Smooth muscle cell of the brain vasculature (primary cell): ENCODE measurements at places on chromosomes 16 and 17.

DNA sequence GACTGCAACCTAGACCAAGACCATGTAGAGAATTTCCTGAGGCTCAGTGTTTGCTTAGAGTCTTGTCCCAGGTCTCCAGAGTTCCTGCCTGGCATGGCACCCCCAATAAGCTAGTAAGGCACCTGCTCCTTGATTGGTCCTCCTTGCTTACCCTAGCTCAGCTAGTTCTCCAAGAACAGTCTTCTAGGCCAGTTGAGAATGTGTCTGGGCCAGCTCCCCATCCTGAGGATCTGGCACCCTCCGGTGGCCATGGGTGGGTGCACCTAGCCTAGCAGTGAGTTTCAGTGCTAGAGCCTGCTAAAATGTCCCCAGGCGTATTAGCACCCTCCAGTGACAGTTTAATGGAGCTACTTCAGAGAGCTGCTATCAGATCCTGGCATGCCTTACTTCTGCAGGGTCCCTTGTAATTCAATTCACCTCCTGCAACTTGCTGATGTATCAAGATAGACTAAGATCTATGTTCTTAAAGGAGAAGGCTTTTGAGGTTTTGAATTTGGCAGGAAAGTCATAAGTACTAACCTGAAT lies 44.4 kb upstream of the MED13 start:
- DNase-seq, result no peak

DNA sequence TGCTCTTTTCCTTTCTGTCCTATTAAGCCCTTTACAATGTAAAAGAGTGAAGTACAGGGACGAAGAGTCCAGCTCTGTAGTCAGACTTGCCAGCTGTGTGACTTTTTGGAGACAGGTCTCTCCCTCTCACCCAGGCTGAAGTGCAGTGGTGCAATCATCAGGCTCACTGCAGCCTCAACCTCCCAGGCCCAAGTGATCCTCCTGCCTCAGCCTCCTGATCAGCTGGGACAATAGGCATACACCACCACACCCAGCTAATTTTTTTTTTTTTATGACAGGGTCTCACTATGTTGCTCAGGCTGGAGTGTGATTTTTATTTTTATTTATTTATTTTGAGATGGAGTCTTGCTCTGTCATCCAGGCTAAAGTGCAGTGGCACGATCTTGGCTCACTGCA lies 7.1 kb upstream of the ITPRIPL2 start:
- no peak for DNase-seq

GRCh38 chr17:66343531-66344078 lies 41.2 kb downstream of the PRKCA start:
- no peak for DNase-seq

DNA sequence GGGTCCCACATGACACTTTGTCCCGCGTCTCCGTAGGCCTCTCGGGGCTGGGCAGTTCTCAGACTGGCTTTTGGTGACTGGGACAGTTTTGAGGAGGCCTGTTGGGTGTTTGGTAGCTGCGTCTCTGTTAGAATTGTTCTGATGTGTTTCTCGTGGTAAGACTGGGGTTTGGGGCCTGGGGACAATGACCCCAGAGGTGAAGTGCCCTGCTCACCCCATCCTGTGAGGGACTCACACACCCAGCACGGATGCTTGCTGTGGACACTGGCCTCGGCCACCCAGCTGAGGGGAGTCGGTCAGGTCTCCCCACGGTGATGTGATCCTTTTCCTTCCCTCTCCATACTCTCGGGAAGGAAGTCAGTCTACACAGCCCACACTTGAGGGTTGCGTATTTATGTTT lies 50.3 kb downstream of the METRNL start:
- DNase-seq, result no peak

DNA sequence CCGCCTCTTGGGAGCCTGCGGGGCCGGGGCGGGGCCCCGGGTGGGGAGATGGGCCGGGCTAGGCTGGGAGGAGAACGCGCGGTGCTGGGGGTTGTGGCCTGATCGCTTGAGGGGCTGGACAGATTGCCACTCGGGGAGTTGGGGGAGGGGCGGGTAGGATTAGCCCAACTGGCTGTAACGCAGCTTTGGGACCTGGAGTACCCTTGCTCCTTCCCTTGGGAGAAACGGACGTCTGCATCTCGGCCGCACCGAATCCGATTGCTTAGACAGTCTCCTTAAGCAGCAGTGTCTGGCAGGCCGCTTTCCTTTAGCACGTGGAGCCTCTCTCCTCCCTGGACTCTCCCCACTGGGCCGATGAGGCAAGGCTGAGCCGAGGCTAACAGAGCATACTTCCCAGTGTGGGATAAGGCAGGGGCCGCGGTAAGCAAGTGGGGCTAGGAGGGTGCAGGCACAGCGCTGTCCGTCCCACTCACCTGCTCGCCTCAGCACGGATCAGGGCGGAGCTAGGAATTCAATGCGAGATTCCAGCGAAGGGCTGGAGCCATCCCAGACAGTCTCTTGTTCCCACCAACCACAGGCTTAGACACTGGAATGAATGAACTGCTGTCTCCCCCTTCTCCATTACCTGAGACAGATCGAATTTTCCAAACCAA lies 540 bp upstream of the ACLY start:
- DNase-seq, result no peak

- no peak for DNase-seq
Observed at GRCh38 chr17:72422505-72423285, 301.9 kb downstream of the SOX9 start.

- DNase-seq, result no peak
Observed at GRCh38 chr16:20349615-20350014, 2.9 kb downstream of the UMOD start.

DNA sequence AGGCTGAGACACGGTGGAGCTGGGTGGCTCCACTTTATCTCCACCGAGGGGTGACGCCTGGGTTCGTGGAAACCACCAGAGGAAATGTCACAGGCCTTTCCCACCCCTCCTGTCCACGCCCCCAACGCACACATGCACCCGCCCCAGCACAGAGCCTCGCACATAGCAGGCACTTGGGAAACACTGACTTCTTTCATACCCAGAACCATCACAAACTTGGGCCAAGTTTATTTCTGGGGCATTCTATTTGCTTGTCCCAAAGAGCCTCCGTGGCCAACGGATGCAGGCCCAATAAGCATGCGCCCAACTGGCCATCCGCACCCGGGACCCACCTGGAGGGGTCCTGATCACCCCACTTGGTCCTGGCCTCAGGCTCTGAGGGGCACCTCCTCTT lies 3.3 kb downstream of the BCAR1 start:
- no peak for DNase-seq

- DNase-seq, result no peak
Observed at GRCh38 chr17:38353086-38353604, 1.5 kb downstream of the SOCS7 start.

GRCh38 chr16:78297066-78297666 lies 197.7 kb downstream of the WWOX start:
- DNase-seq, result peak; percentile 70

GRCh38 chr17:73404246-73404645 lies 92.4 kb upstream of the CDC42EP4 start:
- no peak for DNase-seq

GRCh38 chr16:89969741-89970410 lies 21.3 kb downstream of the DEF8 start:
- no peak for DNase-seq

GRCh38 chr16:29877266-29877961 lies 14.4 kb upstream of the CDIPT start:
- DNase-seq, result no peak

- no peak for DNase-seq
Observed at GRCh38 chr17:40827746-40828453, 5.5 kb upstream of the KRT10 start.

- DNase-seq, result no peak
Observed at GRCh38 chr16:81266680-81267095, 28.2 kb downstream of the BCO1 start.

- DNase-seq, result no peak
Observed at GRCh38 chr17:11094331-11094730, 146.7 kb upstream of the SHISA6 start.

DNA sequence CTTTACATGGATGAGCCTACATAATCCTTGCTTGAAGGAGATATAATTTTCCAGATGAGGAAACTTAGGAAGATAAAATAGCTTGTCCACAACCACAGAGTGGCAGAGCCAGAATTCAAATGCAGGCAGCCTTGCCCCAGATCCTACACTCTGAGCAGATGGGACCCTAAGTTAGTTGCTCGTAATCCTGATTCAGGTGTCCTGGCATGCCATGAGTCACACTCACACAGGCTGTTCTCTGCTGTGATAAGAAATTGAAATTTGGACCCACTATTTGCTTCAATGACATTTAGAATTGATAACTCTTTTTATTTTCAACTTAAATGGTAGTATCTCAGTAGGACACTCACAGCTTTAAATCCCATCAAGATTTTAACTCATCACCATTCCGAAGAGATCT lies 150.7 kb upstream of the CACNG5 start:
- no peak for DNase-seq

DNA sequence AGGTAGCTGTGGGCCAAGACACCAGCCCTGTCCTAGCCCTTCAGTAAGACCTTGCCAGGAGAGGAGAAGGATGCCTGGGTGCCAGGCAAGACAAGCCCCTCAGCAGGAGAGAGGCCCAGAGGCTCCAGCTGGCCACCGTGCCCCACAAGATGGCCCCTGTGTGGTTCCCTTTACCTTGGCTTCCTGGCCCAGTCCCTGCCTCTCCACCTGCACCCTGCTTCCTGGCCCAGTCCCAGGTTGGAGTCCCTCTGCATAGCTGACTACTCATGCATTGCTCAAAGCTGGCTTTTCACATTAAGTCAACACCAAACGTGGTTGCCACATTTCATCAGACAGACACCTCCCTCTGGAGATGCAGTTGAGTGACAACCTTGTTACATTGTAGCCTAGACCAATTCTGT lies 4.0 kb downstream of the SYNGR3 start:
- DNase-seq, result no peak

DNA sequence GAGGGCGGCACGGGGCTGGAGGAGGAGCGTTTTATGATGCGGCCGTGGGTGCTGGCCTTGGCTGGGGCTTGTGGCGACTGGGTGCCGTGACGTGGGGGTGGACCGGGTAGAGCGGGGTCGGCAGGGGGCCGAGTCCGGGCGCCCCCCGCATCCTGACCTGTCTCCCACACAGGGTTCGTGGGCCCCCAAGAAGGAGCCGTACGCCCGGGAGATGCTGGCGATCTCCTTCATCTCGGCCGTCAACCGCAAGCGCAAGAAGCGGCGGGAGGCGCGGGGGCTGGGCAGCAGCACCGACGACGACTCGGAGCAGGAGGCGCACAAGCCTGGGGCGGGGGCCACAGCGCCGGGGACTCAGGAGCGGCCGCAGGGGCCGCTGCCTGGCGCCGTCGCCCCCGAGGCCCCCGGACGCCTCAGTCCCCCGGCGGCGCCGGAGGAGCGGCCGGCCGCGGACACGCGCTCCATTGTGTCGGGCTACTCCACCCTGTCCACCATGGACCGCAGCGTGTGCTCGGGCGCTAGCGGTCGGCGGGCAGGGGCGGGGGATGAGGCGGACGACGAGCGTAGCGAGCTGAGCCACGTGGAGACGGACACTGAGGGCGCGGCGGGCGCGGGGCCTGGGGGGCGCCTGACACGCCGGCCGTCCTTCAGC lies 81.6 kb downstream of the ARHGAP23 start:
- DNase-seq, result no peak

DNA sequence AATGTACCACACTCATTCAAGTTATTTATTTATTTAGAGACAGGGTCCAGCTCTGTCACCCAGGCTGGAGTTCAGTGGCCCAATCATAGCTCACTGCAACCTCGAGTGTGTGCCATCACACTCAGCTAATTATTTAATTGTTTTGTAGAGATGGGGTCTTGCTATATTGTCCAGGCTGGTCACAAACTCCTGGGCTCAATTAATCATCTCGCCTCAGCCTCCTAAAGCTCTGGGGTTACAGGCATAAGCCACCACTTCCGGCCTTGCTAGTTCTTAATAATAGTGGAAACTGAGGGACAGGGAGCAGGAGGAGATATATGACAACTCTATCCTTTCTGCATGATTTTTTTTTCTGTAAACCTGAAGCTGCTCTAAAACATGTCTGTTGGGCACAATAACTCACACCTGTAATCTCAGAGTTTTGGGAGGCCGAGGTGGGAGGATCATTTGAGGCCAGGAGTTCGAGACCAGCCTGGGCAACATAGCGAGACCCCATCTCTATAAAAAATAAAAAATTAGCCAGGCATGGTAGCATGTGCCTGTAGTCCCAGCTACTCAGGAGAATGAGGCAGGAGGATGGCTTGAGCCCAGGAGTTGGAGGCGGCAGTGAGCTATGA lies 11.7 kb upstream of the EXOC7 start:
- no peak for DNase-seq

DNA sequence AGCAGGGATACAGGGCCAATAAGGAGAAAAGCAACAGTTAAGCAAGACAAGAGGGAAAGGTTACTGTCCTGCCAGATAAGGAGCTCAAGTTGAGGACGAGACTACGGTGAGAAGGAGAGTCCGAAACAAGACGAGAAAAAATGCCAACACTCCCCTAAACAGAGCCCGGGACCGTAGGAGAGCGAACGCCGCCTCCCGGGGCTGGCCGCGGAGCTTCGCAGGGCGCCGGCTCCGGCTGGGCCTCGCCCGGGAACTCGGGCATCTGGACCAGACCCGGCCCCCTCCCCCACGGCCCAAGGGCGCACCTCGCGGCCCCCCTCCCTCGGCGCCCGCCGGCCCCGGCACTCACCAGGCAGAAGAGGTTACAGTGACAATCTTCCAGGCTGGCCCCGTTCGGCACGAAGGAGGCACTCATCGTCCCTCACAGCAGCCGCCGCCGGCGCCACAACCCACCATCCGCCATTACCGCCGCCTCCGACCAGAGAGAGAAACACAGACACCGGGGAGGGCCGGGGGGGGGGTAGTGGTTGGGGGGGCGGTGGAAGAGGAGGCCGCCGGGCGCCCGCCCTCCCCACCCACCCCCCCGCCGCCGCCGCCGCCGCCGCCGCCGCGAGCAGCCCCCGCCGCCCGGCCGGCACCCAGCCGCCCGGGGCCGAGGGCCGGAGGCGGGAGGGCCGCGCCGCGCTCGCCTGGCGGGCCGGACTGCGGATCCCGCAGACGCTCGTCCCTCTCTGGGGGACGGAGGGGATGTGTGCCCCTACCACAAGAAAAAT lies at the start of gene MED13:
Gene MED13 (minus strand): TSS at position 488 of the 773 bp plus-strand sequence. CDS start 73 bp downstream, at position 415.
- DNase-seq, result no peak

GRCh38 chr17:45577571-45578279 lies 87.2 kb upstream of the PLEKHM1 start:
- DNase-seq, result no peak

DNA sequence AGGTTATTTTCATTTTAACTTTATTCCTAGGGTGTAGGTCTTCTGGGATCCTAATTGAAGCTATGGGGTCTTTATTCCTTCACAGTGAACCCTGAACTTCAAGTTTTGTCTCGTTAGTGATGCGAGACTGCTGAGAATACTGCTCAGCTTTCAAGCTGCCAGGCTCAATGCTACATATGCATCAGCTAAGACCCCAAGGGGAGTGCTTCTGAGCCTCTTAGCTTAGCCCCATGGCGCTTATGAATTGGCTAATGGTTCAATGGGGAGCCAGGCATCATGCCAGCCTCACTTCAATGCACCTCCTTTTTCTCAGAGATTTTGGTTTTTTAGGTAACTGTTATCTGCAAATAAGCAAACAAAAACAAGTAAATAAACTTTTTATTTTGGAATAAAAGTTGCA lies 94.1 kb upstream of the SIAH1 start:
- no peak for DNase-seq

- no peak for DNase-seq
Observed at GRCh38 chr17:49618028-49618611, 42.4 kb downstream of the NXPH3 start.

- no peak for DNase-seq
Observed at GRCh38 chr17:69390795-69391501, 23.5 kb upstream of the MAP2K6 start.

- no peak for DNase-seq
Observed at GRCh38 chr16:57699481-57699880, 4.9 kb downstream of the DRC7 start.

- DNase-seq, result no peak
Observed at GRCh38 chr17:46765453-46765852, 53.0 kb downstream of the WNT3 start.
